ENCODE measurements at places on chromosomes 7 and 10. TPM values are rescaled to one million over a fixed set of nuclear protein-coding genes. Genes with fewer than 3 reads are reported as not detected.
A peak's percentile ranks its signal among the peaks of the same experiment; 100 is the strongest.

The OR2A5 gene
- polyA plus RNA-seq = 0.07 TPM

The POT1 gene
- 38.9 TPM for polyA plus RNA-seq

The SAMD9L gene
- 3.3 TPM for polyA plus RNA-seq

The ZNF503 gene
- 69.5 TPM for polyA plus RNA-seq

The CRTAC1 gene
- polyA plus RNA-seq = 22.0 TPM

The C10orf105 gene
- polyA plus RNA-seq = 0.14 TPM

The TWIST1 gene
- 10.7 TPM for polyA plus RNA-seq

The LRRC61 gene
- 26.1 TPM for polyA plus RNA-seq

The MSS51 gene
- polyA plus RNA-seq = 1.6 TPM

The GPR15LG gene
- 1.1 TPM for polyA plus RNA-seq

The ACSM6 gene
- 0.67 TPM for polyA plus RNA-seq

The DHTKD1 gene
- polyA plus RNA-seq = 41.3 TPM

DNA sequence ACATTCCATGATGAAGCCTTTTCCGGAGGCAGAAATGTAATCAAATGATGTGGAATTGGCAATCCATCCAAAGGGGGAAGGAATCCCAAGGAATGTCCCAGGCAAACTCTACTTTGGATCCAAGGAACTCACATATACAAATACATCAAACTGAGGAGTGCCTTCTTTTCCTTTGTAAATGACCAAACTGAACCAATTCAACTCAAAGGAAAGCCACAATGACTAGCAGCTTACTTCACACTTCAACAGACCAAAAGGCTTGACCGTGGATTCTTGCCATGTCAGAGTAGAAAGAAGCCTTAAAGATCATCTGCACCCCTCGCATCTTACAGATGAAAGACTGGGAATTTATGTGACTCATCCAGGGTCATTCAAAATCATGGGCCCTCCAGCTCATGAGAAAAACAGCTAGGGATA lies 79.7 kb upstream of the MACROH2A2 start:
- DNase-seq = no peak

GRCh38 chr7:42014625-42015618 lies 222.1 kb downstream of the GLI3 start:
- no peak for DNase-seq

DNA sequence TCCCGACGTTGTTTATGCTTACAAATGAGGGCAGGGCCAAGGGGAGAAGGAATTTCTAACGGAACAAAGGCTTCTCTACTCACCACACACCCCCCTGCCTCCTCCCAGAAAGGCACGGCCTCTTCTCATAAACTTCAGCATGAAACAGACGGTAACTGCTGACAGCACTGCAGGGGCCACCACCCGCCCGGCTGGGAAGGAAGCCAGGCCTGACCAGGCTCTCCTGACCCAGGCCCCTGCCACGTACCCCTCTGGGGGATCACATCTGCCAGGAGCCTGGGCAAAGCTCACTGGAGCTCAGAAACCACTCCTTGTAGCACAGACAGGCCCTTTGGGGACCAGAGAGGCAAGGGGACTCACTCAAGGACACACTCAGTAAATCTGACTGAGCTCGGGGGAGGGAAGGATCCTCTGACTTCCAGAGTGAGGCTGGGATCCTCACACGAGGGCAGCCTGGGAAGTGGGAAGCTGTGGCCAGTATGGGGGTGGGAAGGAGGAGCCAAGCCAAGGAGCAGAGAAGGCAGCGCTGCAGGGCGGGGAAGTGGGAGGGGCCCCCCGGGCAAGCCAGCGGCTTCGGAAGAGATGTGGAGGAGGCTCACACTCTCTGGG lies 46.1 kb downstream of the ZCCHC24 start:
- DNase-seq = peak; percentile 63

GRCh38 chr10:14936584-14936983 lies 17.3 kb downstream of the DCLRE1C start:
- no peak for DNase-seq

DNA sequence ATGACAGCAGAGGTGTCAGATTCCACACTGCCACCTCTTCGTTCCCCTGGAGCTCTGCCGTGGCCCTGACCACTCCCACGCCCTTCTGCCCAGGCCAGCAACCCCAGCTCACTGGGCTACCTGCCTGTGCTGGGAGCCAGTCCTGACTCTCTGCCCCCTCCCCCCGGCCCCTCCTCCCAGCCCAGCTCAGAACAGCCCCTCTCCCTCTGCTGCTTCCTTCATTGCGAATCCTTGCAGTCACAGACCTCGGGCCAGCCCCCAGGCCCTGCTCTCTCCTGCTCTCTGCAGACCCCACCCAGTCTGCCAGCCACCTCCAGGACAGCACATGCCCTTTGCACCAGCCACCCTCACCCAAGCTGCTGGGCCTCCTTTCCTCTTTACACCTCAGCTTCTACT lies 60.4 kb downstream of the TCERG1L start:
- DNase-seq = no peak

DNA sequence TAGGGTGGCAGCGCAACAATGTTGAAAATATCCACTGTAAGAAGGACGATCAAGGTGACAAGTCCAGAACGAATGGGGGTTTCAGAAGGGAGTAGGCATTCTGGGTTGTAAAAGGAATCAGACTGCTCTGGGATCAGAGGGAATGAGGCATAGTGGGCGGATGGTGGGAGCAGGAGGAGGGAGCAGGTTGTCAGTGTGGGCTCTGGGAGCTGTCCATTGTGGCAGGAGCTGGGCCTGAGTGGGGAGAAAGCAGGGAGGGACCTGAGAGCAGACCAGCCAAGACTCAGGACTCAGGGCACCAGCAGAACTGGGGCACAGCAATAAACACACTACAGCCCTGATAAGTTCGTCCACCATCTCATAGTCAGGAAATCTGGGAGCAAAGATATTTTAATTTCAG lies 292.6 kb upstream of the MKI67 start:
- DNase-seq = no peak

GRCh38 chr7:101179117-101179516 lies 976 bp downstream of the NAT16 start:
- DNase-seq = no peak

GRCh38 chr10:4255751-4256150 lies 470.7 kb upstream of the KLF6 start:
- no peak for DNase-seq

DNA sequence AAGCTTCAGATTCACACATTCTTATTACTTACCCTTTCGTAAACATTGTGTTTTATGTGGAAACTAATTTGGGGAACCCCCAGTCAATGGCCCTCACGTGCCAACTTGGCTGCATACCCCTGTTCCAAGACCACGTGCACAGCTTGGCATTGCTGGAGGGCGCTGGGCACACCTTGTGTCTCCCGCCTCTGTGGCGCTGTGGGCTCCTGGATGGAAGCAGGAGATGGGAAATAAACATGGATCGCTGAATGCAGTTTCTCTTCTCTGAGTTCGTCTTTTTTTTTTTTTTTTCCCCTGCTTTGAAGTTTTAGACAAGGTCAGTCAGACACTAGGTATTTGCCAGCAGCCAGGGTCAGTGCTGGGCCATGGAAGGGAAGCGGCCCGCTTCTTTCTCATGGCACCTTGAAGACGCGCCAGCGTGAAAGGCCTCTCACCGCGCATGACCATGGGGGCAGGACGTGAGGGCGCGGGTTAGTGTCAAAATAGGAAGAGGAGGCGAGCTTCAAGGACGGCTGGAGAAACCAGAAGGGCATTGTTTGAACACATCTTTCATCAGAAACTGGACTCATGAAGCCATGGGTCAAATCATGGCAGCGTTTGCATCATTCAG lies 27.3 kb downstream of the BNIP3 start:
- no peak for DNase-seq

- peak; percentile 46 for DNase-seq
Measured at GRCh38 chr10:125538947-125539731, 143.8 kb downstream of the TEX36 start.

- DNase-seq = no peak
Measured at GRCh38 chr10:43202657-43203447, 64.0 kb downstream of the RASGEF1A start.

GRCh38 chr7:112566442-112567324 lies 85.9 kb downstream of the LSMEM1 start:
- DNase-seq = no peak

GRCh38 chr7:66348959-66349358 lies 143.8 kb downstream of the TPST1 start:
- DNase-seq = no peak

GRCh38 chr7:85306115-85306514 lies 119.3 kb upstream of the SEMA3D start:
- DNase-seq = no peak

GRCh38 chr10:5447056-5447455 lies 34.7 kb downstream of the NET1 start:
- no peak for DNase-seq

- no peak for DNase-seq
Measured at GRCh38 chr10:28686835-28687682, 9.7 kb downstream of the BAMBI start.

- no peak for DNase-seq
Measured at GRCh38 chr10:12428447-12429135, 79.2 kb downstream of the CAMK1D start.

- no peak for DNase-seq
Measured at GRCh38 chr10:30963992-30964930, 67.4 kb downstream of the ZNF438 start.
